ENCODE measurements at places on chromosomes 3 and 15.

DNA sequence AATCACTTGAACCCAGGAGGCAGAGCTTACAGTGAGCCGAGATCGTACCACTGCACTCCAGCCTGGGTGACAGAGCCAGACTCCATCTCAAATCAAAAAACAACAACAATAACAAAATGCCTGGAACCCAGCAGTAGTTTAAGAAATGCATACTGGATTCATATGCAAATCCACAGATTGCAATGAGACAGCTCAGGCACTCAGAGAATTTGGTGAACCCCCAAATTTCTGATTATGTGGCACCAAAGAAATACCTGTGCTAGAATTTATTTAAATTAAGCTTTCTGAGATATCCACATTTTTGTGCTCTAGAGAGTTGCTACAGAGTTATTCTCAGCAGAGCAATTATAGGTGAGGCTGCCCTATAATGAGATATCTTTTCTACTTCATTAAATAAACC lies 29.7 kb downstream of the SPATA16 start:
- DNase-seq: no peak

GRCh38 chr3:59074764-59075163 lies 24.9 kb upstream of the CFAP20DC start:
- no peak for DNase-seq

- no peak for DNase-seq
Observed at GRCh38 chr3:142310439-142310838, 85.1 kb upstream of the GK5 start.

DNA sequence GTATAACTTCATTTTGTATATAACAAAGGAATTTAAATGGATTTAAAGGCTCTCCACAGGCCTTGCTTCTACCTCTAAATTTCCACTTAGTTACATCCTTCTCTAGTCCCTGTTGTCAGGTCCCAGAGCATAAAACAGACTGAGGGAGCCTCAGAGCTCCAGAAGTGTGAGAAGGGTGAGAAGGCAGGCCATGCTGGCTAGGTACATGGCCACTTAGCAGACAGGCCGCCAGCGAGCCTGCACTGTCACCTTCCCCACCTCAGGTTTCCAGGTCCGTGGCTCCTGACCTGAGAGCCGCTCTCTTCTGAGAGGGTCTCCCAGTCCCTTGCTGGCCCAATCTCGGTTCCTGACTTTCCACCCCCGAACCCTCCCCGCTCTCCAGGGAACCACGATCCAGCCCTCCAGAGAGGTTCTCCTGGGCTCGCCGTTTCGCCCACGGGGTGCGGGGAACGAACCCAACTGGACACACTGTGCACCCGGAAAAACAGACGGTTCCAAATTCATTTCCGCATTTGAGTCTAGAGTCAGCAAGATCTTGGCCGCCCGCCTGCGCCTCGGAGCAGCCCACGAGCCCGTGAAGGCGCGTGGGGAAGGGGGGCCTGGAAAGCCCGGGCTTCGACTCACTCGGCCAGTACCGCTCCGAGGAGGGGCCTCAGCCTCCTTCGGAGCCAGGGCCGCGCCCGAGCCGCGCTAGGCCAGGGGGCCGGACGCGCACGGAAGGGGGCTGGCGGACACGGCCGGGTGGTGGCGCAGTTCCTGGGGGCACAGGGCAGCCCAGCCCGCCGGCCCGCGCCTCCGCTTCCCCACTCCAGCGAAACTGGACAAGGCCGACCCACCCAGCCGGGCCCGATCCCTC lies 16.7 kb upstream of the SOX2 start:
- DNase-seq: no peak

GRCh38 chr15:94263341-94264273 lies 32.2 kb downstream of the MCTP2 start:
- DNase-seq: no peak

DNA sequence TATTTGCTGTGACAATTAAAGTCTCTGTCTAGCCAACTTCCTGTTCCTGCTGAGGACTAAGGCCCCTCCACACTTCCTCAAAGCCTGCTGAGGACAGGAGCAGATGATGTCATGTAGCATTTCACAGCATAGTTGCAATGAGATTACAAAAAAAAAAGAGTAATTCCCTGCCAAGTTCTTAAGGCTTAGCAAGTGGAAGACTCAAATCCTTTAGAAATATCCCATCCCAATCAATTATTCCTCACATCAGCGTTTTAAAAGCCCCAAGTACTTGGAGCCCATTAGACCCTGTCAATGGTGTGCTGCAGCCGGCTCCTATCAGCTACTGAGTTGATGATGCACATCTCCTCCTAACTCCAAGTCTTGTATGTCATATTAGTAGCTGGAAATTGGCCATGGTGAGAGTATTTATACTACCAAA lies 51.7 kb downstream of the TRANK1 start:
- peak; percentile 71 for DNase-seq

DNA sequence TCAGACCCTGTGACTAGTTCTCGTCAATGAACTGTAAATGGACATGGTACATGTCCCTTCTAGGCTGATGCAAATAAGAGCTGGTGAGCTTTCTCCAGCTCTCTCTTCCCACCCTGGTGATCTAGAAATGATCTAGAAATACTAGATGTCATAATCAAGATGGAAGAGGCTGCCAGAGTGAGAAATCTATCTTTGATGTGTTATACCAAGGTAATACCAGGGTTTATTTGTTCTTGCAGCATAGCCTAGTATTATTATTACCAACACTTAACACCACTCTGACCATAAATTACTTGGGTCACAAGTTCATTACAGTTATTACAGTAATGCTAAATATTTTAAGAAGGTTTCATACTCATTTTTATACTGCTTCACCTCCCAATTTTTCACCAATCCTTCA lies 138.4 kb upstream of the LMCD1 start:
- DNase-seq: no peak

DNA sequence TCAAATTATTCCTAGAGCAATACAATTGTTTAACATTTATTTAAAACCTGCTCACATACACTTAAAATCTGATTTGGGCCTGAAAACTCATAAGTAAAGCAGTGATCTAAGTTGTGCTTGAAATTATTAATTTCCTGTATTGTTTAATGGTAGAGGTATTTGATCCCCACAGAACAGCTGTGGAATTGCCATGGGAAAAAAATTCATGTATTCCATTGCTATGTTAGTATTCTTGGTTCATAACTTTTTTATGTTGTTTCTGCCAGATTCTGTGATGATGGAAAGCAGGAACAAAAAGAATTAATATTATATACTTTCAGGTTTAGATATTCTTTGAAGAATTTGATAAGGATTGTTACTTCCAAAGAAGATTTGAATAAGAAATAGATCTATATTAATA lies 831.5 kb upstream of the NR2F2 start:
- no peak for DNase-seq

GRCh38 chr3:17910922-17911321 lies 168.5 kb upstream of the TBC1D5 start:
- no peak for DNase-seq

DNA sequence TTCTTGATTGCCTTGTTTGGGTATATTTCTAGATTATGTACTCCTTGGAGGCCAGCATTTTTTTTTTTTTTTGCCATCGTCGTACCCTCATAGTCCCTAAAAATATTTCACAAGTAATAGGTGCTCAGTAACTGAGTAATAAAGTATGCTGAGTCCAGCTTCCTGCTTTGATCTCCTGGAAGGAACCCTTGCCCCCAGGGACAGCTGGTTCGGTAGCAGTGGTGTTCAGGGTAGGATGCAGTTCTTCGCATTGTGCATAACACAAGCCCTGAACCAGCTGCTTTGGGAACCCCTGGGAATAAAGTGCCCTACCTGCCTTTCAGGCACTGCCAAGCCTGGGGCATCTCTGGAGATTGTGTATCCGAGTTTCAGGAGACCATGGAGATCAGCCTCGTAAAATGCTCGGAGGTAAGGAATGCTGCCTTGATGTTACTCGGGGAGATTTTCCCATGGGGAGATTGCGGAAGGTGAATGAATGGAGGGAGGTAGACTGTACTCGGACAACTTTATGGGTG lies 7.6 kb downstream of the MYZAP start:
- DNase-seq: no peak

GRCh38 chr3:132749786-132750185 lies 27.6 kb upstream of the NPHP3 start:
- no peak for DNase-seq

- DNase-seq: no peak
Observed at GRCh38 chr3:2597615-2598014, 498.9 kb downstream of the CNTN4 start.

GRCh38 chr3:33277193-33277882 lies at the start of gene FBXL2:
FBXL2 (plus strand) TSS chr3:33277442; CDS start chr3:33277513, 71 bp downstream.
- no peak for DNase-seq

DNA sequence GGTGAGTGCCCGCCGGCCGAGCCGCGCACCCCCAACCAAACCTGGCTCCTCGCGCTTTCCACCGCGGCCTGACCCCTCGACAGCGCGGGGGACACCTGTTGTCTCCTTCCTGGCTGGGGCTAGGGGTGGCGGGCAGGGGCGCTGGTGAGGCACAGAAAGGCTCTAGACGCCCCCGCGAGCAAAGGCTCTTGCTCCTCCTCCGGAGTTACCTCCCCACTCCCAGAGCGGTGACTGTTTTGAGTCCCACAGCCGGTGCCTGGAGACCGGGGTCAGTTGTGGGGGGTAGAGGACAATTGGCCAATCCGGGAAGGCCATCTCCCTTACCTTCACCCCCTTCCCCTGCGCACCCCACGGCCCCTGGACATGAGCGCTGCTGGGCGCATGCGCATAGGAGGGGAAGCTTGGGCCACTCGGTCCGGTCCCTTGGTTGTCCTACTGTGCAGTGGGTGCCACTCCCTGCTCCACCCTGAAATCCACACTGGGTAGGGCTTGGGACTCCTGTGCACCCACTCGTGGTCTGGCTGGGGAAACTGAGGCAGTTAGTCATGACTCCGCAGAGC lies 554 bp downstream of the CHST13 start:
- no peak for DNase-seq

DNA sequence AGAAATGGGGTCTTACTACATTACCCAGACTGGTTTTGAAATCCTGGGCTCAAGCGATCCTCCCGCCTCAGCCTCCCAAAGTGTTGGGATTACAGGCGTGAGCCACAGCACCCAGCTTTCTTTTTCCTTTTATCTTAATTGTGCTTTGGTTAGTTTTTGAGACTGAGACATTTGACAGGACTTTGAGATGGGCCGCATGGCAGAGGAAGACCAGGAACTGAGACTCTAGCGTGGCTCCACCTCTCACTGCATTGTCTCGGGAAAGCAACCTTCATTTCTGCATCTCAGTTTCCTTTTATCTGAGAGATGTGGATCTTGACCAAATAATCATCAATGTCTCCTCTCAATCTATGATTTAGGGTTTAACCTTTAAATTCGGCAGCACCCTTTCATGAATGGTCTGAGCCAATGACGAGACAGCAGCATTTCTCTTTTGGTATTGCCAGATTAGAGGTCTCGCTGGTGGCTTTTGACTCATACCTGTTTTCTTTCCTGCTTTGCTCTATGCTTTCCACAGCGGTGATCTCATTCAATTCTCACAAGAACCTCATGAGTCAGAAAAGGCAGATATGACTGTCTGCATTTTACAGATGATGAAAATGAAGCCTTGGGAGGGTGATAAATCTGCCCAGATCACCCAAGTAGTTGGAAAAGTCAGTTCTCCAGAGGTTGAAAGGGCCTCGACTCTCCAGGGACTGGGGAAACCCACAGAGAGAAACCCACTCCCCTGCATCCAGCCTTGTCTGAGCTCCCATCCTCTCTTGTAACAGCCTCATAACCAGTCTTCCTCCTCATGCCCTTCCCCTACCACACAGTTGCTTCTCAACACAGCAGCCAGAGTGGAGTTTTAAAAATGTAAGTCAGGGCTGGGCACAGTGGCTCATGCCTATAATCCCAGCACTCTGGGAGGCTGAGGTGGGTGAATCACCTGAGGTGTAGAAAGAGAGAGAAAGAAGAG lies 84.8 kb upstream of the FOXB1 start:
- peak; percentile 63 for DNase-seq

GRCh38 chr3:124881976-124882697 lies 5.0 kb downstream of the ITGB5 start:
- DNase-seq: no peak

GRCh38 chr15:33068007-33068481 lies 126.5 kb downstream of the FMN1 start:
- DNase-seq: no peak

DNA sequence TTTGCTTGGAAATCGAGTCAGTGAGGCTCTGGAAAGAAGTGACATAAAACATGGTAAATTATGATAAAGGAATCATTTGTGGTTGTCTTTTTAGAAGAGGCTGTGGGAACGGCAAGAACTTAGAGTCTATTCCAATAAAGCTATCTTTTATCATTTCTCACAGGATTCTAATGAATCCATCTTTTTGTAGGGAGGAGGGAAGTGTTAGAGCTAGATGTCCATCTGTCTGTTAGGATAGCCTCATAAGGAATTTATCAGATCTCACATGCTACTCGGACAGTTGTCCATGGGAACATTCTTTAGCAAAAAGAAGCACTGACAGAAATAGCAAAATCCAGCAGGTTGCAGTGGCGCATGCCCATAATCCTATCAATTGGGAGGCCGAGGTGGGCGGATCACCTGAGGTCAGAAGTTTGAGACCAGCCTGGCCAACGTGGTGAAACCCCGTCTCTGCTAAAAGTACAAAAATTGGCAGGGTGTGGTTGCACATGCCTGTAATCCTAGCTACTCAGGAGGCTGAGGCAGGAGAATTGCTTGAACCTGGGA lies 37.0 kb downstream of the STARD9 start:
- no peak for DNase-seq
